Nucleus accumbens (tissue), 56 donors: ENCODE measurements at places on chromosomes 4 and X.

DNA sequence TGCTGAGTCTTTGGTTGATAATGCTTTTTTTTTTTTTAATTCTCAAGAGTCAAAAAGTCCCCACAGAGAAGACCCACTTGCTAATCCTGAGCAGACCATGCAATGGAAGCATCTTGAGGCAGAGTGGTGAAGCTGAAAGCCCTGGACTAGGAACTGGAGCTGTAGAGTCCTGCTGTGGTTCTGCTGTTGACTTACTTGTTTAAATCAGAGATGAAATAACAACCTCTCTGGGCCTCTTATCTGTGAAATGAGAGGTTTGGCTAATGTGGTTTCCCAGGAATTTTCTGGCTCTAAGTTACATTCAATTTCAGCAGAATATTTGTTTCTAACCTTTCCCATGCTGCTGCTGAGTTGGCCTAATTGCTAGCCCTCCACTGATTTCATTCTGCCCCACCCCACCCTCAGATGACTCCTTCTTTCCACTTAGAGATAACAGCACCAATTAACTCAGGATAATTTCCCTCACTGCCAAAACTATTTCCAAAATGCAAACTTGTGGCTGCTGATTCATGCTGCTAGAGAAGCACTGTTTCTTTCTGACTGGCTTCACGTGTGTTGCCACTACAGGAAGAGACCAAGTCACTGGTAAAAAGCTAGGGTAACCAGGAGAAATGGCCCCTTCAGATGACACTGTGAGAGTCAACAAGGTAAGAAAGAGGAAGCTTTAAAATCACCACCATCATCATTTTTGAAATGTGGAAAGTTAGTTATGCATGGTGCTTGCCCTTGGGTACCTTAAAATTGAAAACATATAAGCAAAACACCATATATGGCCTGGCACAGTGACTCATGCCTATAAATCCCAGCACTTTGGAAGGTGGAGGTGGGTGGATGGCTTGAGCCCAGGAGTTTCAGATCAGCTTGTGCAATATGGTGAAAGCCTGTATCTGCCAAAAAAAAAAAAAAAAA, 326.4 kb downstream of the DCHS2 start:
- no peak for DNase-seq

DNA sequence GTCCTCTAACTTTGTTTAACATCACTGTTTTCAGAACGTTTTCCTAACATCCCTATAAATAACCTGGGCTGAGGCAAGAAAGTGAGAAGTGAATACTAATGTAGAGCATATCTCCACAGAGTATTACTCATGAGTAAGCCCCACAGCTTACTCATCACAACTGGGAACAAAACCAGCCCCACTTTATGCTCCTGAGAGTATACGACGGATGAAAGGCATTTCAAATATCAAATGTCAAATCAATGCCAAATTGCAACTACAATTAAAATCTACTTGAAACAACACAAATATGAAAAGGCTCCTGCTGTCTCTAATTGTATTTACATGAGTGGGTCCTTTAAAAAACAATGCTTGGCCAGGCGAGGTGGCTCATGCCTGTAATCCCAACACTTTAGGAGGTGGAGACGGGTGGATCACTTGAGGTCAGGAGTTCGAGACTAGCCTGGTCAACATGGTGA, 41.2 kb downstream of the SH3RF1 start:
- DNase-seq = no peak

DNA sequence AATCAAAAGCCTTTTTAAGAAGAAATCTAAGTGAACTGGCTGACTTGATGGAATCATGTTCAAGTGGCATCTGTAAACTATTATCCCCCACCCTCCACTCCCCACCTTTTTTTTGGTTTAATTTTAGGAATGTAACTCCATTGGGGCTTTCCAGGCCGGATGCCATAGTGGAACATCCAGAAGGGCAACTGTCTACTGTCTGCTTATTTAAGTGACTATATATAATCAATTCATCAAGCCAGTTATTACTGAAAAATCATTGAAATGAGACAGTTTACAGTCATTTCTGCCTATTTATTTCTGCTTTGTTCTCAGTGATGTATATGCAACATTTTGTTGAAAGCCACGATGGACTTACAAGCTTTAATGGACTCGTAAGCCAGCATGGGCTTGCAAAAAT, 162.3 kb downstream of the STIM2 start:
- no peak for DNase-seq

GRCh38 chr4:74284053-74284452, 24.2 kb upstream of the EPGN start:
- DNase-seq = no peak

GRCh38 chr4:99043346-99043745, 45.2 kb downstream of the ADH5 start:
- DNase-seq = no peak

DNA sequence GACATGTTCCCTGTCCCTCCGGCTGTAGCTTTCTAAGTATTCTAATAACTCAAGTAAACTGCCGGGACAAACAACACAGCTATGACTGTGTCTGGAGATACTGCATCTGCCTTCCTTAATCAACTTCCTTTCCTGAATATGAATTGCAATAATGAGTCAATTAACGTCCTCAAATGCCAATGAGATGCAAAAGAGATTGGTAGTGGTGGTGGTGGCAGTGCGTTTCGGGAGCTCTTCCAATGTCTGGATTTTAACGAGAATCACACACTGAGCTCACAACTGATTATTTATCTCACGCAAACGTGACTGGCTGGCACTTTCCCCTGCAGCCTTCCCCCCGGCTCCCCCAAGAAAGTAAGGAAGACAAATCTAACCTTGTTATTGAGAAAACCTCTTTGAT, 226.1 kb upstream of the GK2 start:
- no peak for DNase-seq

DNA sequence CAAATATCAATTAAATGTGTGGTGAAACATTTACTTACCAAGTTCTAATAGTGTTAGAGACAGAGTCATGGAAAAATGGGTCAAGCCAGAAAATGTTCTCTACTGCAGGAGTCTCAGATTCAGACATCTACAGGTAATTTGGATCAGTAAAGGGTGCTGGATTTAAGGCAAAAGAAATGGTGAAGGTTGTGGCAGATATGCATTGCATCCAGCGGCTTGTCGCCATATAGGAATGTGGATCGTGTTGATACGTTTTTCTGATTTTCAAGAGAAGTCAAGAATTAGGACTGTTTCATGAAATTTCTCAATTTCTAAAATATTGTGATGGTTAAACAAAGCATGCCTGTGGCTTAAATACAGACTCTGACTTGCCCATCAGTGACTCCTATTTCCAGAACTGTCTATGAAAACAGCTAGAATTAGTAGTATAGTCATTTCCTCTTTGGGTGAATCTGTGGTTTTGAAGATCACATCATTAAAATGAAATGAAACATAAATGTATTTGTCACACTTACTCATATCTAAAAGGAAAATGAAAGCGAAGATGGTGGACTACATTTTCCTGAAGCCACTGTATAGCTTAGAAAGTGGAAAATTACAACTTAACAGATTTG, 110.1 kb upstream of the VEGFC start:
- no peak for DNase-seq
